ENCODE measurements at places on chromosomes 5 and 9.

- DNase-seq, result no peak
Measured at GRCh38 chr9:115071176-115071575, 46.8 kb downstream of the TNC start.

DNA sequence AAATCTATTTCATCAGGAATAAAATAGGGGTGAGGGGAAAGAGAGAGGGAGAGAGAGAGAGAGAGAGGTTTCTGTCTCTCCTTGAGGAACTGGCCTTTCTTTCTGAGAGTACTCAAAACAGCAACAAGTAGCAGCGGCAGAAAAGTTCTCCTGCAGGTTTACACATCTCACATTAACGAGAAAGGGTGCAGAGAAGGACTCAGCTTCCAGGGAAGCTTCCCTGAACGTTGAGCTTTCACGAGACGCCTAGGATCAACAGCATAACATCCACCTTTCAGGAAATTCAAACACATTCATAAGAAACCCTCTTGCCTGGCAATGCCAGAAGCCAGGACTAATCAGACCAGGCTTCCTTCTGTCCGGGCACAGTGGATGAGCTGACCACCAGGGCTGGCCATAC lies 162.9 kb downstream of the ZDHHC21 start:
- peak; percentile 85 for DNase-seq

- DNase-seq, result no peak
Measured at GRCh38 chr5:116668390-116668789, 93.8 kb upstream of the SEMA6A start.

DNA sequence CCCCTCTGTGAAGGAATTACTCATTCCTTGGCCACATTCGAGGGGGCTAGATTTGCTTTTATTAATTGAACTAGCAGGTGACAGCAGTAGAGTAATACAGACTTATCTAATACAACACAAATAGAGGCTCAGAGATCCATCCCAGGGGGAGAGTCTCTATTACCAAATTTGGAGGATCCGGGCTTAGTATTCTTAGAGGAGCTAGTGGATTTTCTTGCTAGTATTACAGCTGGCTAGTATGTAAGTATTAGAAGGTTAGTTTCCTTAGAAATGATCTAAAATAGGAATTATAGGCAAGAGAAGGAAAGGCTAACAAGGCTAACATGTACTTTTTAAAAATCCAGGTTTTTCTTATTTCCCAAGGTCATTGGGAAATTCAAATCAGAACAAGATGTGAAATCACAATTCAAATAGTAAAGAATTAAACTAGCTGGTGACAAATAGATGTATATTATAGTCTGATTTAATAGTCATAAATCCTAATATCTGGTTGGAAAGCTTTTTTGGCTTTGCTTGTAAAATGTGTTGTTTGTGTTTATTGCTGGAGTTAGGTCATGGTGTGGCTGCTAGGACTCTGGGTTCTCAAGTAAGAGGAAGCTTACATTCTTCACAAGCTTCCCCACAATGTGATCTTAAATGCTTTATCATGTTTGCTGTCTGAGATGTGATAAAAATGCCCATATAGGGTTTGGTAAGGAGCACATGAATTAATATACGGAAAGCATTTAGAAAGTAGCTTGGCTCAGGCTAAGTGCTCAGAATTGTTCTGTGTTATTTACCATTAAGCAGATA lies 160.4 kb upstream of the MPDZ start:
- DNase-seq, result no peak
